ENCODE measurements at places on chromosomes 7 and 10.

DNA sequence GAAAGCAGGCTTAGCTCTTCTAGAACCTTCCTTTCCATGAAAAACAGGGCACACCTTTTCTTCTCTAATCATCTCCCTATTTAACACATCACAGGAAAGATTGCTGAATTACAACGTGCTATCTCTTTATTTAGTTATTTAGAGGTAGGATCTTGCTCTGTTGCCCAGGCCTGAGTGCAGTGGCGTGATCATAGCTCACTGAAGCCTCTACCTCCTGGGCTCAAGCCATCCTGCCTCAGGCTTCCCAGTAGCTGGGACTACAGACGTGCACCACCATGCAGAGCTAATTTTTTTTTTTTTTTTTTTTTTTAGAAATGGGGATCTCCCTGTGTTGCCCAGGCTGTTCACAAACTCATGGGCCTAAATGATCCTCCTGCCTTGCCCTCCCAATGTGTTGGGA is 251.2 kb downstream of the PRPF18 start:
- no peak for DNase-seq

DNA sequence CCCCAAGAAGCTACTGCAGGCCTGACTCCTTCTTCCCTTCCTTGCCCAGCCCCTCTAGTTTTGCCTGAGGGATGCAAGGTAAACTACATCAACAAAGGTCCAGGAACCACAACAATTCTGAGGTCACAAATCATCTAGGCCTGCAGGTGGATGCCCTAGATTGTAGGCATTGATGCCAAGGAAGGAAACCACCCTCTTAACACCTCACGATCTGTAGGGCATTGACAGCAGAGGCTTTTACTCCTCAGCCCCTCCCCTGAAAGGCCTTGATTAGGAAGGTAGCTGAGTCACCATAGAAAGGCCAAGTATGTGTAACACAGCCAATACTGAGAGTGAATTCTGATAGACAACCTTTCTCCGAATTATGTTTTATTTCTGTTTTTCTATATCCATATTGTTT is 46.7 kb upstream of the FAM3C start:
- DNase-seq = no peak

GRCh38 chr7:79410345-79410744 is 43.1 kb downstream of the MAGI2 start:
- no peak for DNase-seq

GRCh38 chr7:129163875-129164544 is 19.5 kb downstream of the TSPAN33 start:
- DNase-seq = no peak

DNA sequence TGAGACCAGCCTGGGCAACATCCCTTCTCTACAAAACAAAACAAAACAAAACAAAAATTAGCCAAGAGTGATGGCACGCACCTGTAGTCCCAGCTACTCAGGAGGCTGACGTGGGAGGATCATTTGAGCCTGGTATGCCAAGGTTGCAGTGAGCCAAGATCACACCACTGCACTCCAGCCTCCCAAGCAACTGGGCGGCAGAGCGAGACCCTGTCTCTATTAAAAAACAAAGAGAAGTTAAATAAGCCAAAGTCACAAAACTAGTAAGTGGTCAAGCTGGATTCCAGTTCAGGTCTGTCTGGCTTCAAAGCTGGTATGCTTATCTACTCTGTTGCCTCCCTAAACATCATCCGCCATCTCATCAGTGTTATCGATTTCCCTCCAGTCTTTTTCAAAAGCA is 110.8 kb downstream of the ARID5B start:
- DNase-seq = no peak

Measured in bone marrow (tissue), 2 donors.